ENCODE measurements at places on chromosomes 5 and 9.
A peak's percentile ranks its signal among the peaks of the same experiment; 100 is the strongest.

GRCh38 chr5:157309796-157310195, 43.9 kb downstream of the CYFIP2 start:
- DNase-seq: no peak

- DNase-seq: no peak
Measured at GRCh38 chr5:581941-582340, 30.2 kb upstream of the CEP72 start.

- DNase-seq: no peak
Measured at GRCh38 chr5:42768106-42768504, 11.5 kb downstream of the CCDC152 start.

DNA sequence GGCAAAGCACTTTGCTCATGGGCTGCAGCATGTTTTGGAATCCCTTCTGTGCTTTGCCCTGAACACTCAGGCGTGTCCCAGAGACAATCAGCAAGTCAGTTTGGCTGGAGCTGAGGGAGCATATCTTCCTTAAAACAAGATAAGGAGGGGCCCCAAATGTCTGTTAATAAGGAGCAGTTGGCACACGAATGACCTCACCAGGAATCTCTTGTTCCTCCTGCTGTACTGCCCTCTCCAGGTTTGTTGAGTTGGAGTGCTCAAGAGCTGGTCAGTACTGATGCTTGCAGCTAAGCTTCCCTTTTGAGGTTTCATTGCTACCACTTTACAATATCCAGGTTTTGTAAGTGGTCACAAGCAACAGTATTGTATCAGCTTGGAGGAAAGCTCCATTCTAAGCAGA, 101.3 kb upstream of the EGFLAM start:
- no peak for DNase-seq

DNA sequence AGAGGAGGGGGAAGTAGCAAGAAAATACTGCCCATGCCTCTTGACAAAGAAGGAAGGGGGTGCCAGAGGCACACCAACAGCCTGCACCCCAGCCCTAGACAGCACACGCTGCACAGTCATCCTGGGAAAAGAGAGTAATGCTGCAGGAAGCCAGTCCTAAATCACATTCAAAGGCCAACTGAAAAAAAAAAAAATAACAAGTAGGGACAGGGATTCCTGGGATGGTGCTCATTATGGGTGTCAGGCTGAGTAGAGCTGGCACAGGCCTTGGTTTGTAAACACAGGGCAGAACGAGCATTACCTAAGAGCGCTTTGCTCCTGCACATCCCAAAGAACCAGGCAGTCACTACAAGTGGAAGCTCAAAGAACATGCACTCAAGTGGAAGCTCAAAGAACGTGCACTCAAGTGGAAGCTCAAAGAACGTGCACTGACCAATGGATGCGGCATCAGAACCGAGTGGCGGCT, 7.8 kb downstream of the RAPGEF1 start:
- no peak for DNase-seq

DNA sequence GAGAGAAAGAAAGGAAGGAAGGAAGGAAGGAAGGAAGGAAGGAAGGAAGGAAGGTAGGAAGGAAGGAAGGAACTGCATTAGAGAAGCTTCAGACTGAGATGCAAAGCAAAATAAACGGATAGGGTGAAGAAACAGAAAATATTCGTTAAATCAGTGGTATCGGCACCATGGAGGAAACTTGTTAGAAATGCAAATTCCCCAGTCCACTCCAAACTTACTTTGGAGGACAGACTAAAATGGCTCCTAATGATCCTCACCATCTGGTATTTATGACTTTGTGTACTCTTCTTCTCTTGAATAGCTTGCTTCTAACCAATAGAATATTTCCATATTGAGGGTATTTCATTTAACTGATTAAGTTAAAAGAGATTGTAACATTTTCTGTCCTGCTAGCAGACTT, 87.9 kb upstream of the GCNT4 start:
- DNase-seq: no peak

- no peak for DNase-seq
Measured at GRCh38 chr5:96528826-96529474, 95.9 kb upstream of the PCSK1 start.

GRCh38 chr5:147949711-147950573, 43.6 kb upstream of the C5orf46 start:
- DNase-seq: no peak

- DNase-seq: no peak
Measured at GRCh38 chr9:131728961-131729360, 10.9 kb downstream of the RAPGEF1 start.

DNA sequence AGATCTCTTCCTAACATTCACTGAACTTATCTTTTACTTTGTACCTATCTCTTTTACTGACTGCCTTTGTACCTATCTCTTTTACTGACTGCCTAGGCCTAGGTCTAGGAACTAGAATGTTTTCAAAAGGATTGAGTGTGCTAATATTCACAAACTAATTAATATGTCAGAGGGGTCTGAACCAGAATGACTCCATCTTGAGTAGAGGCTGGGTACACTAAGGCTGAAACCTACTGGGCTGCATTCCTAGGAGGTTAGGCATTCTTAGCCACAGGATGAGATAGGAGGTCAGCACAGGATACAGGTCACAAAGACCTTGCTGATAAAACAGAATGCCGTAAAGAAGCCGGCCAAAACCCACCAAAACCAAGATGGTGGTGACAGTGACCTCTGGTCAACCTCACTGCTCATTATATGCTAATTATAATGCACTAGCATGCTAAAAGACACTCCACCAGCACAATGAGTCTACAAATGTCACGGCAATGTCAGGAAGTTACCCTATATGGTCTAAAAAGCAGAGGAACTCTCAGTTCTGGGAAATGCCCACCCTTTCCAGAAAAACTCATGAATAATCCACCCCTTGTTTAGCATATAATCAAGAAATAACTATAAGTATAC, 2.5 kb upstream of the RHOBTB3 start:
- DNase-seq: no peak

DNA sequence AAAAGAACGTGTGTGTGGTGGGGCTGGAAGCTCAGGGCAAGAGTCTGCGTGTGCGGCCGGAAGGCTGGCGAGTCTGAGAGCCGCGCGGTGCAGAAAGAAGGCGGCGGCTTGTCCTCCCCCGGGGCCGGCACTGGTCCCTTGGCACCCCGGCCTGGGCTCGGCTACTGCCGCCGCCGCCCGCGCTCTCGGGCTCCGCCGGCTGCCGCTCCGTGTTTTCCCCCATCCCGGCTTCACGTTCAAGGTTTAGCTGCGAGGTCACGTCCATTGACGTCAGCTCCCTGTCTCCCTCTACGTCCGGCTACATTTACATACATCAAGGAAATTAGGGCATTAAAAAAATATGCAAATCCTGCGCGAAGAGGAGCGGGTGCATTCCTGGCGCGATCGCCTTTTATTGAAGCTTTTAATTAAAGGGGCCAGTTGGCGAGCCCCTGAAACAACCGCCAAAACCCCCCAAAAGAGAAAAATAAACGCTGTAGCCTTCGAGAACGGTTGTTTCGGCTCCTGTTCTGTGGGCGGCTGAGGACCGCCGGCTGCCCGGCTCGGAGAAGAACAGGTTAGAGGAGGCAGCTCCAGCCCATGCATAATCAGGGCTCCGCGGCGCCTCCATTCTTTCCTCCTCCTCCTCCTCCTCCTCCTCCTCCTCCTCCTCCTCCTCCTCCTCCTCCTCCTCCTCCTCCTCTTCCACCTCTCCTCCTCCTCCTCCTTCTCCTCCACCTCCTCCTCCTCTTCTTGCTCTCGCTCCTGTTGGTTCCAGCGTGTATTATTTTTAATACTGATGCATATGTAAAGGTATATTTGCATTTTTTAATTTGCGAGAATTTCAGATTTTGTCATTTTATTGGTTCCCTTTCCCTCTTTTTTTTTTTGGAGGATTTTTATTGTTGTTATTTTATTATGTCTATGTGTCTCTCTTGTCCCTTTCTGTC, 207.0 kb downstream of the MEF2C start:
- peak; percentile 97 for DNase-seq
